ENCODE measurements at places on chromosomes 13 and 19.

GRCh38 chr19:32241932-32242710 is 103.3 kb upstream of the ZNF507 start:
- DNase-seq, result no peak

DNA sequence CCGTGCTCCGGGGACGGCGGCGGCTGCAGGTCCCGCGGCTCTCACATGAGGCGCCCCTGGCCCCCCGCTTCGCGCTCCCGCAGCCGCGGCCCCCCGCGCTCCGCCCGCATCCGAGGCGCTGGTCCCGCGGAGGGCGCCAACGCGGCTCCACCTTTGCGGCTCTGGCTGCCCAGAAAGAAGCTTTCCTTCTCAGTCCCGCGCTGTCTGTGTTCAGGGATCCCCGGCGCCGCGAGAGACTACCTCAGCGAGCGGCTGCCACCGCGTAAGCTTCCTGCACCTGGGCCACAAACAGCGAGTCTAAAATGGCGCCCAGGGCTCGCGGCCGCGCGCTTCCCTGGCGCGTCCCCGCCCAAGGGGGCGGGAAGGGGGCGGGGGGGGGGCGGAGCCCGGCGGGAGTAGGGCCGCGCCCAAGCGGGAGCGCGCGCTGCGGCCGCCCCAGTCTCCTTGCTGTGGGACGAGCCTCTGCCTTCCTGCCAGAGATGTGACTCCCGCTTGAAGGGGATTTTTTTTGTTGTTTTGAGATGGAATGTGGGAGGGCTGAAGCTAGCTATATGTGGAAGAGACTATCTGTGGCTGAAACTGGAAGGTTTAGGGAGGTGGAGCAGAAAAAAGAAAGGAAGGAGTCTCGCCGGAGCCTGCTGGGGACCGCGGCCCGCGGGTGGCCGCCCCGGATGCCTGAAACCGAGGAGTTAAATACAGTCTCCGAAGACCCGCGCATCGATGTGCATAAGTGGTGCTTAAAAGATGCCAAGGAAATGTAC is at the start of gene FBXL3:
FBXL3 (minus strand) TSS at position 299 of the 761 bp plus-strand sequence. CDS start 5,299 bp downstream, outside the sequence.
- peak; percentile 99 for DNase-seq

GRCh38 chr13:99821741-99822140 is 149.8 kb downstream of the ZIC5 start:
- no peak for DNase-seq

GRCh38 chr19:39745643-39746042 is 7.8 kb upstream of the CLC start:
- no peak for DNase-seq

DNA sequence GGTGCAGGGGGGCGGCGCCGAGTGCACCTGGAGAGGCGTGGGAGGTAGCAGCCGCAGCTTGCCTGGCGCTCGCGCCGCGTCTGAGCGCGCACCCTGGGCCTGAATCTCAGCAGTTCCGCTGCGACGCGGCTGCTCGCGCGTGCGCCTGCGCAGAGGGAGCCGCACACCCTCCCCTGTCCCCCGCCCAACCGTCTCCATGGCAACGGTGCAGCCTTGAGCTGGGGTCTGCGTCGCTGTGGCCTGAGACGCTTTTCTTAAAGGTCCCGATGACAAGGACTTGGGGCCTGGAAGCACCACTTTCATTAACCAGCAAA is at the start of gene PNMA8B:
PNMA8B (minus strand) TSS at position 82 of the 314 bp plus-strand sequence. CDS start 402 bp downstream, outside the sequence.
- DNase-seq, result no peak

DNA sequence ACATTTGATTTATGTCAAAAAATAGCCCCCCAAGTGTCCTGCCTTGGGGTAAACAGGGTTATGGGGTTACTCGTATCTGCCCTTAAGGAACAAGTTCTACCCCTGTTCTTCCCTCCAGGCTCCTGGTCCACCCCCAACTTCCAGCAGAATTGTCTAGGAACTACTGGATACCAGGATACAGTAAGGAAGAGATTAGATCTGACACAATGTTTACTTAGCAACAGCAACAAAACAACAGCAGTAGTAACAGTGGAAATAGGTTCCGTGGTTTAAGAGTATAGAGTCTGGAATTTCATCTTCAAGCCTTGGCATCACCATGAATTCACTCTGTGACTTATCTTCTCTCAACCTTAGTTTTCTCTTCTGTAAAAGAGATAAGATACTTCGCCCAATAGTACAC is 1.7 kb upstream of the FAM98C start:
- DNase-seq, result no peak

DNA sequence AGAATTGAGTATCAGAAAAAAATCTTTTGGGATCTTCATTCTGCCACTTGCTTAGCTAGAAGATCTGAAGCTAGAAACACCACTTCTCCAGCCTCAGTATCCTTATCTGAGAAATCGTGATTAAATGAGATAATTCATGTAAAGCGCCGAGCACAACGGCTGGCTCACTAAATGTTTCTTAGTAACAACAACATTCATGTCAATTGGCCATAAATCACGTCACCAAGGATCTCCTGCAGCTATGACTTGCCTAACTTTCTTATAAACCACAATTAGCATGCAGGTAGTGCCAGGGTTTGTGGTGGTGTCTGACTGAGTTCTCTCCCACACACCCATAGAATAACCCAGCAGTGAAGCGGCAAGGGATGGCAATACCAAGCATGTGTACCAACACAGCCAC is 501.3 kb downstream of the EFNB2 start:
- DNase-seq, result no peak

DNA sequence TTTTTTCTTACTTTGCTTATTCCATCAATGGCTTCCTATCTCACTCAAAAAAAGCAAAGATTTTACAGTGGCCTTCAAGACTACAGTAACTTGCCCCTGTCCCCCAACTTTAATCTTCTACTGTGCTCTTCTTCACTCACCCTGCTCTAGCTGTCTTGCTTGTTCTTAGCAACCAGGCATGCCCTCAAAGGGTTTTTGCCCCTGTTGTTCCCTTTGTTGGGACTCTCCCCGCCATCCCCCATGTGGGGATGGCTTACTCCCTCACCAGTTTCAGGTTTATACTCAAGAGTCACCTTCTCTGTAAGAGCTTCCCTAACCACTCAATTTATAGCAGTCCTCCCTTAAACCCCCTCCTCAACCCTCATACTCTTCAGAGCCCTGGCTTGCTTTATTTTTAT is 5.4 kb downstream of the MTMR6 start:
- no peak for DNase-seq
